ENCODE measurements at places on chromosomes 16 and 17.

- DNase-seq, result no peak
- peaks cover 15% of the 10 kb centered on the region for H3K27me3 ChIP-seq
- no peak overlapping the region for H3K27ac ChIP-seq
- no peak overlapping the region for H3K4me3 ChIP-seq
Measured at GRCh38 chr16:7338826-7339225, 6.2 kb downstream of the RBFOX1 start.

DNA sequence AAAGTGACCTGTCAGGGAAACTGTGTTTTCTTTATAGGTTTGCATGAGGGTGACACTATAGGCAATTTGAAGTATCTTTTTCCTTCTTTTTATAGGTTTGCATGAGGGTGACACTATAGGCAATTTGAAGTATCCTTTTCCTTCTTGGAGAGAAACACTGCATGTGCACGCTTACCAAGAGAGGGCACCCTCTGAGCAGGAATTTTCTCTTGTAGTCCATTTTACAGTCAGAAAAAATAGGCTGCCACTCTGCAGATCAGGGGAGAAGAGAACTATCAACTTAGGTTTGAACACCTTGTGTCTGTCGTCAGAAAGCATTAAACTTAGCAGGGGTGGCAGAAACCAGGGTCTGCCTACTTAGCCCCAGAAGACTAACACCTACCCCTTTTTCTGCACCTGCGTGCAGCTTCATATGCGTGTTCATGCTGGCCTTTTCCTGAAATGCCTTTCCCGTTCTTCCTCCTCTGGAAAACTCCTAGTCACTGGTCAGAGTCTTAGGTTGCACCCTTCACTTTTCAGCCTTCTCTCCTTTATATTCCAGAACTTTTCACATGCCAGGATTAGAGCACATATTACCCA lies 16.4 kb upstream of the SMIM36 start:
- H3K27me3 ChIP-seq, result no peaks in the 10 kb centered on the region
- H3K36me3 ChIP-seq, result no peaks in the 10 kb centered on the region
- H3K4me1 ChIP-seq, result no peaks in the 10 kb centered on the region
- H3K4me3 ChIP-seq, result no peak overlapping the region
- no peak overlapping the region for H3K27ac ChIP-seq
- DNase-seq, result peak; percentile 34

GRCh38 chr17:21125862-21126261 lies 902 bp upstream of the DHRS7B start:
- H3K4me3 ChIP-seq, result peak overlapping the region; percentile 96
- peaks cover 38% of the 10 kb centered on the region for H3K4me1 ChIP-seq
- no peaks in the 10 kb centered on the region for H3K36me3 ChIP-seq
- no peak for DNase-seq
- 0 out of 2 replicates have a peak, but pooled peaks cover 2% of the 10 kb centered on the region for H3K27me3 ChIP-seq

GRCh38 chr17:48500435-48501426 lies 30.1 kb downstream of the HOXB1 start:
- H3K36me3 ChIP-seq, result no peaks in the 10 kb centered on the region
- peaks cover 36% of the 10 kb centered on the region for H3K4me1 ChIP-seq
- DNase-seq, result no peak
- H3K4me3 ChIP-seq, result no peak overlapping the region
- peaks cover 72% of the 10 kb centered on the region for H3K27me3 ChIP-seq

GRCh38 chr16:80449392-80449791 lies 91.4 kb upstream of the DYNLRB2 start:
- H3K4me3 ChIP-seq, result no peak overlapping the region
- no peaks in the 10 kb centered on the region for H3K4me1 ChIP-seq
- H3K36me3 ChIP-seq, result no peaks in the 10 kb centered on the region
- no peak for DNase-seq

DNA sequence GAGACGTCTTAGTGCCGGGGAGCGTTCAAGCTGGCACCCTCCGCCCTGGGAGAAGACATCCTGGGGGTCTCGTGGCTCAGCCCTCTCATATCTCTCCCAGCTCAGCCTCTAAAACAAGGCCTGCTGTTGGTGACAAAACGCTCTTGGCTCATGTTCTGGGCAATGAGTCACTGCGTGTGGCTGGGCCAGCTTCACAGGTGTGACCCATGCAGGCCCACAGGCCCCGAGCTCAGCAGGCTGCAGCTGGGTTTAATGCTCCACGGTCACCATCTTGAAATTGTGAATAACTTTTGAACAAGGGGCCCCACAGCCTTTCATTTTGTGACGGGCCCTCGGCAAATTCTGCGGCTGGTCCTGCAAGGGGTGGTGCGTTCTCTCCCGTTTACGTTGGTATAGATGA lies 22.4 kb downstream of the GAA start:
- H3K27ac ChIP-seq, result peak overlapping the region; percentile 67
- H3K4me1 ChIP-seq, result peaks cover 16% of the 10 kb centered on the region
- no peak for DNase-seq
- no peaks in the 10 kb centered on the region for H3K36me3 ChIP-seq
- no peak overlapping the region for H3K4me3 ChIP-seq
- no peaks in the 10 kb centered on the region for H3K27me3 ChIP-seq

DNA sequence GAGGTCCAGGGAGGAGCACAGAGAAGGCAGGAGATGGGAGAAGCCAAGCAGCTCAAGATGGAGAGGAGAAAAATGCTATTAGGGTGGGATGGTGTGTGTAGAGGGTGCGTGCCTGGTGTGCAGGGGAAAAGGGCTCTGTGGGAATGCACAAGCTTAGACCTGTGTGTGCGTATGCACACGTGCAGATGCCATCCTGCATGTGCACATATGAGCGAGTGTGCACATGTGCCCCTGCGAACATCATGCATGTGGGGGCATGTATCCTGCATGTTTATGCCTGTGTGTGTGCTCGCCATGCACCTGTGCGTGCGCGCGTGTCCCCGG lies 438 bp upstream of the KCNJ12 start:
- H3K4me1 ChIP-seq, result peaks cover 25% of the 10 kb centered on the region
- no peak for DNase-seq
- H3K27ac ChIP-seq, result no peak overlapping the region
- peaks cover 46% of the 10 kb centered on the region for H3K27me3 ChIP-seq
- H3K4me3 ChIP-seq, result peak overlapping the region; percentile 63

- peaks cover 17% of the 10 kb centered on the region for H3K4me1 ChIP-seq
- no peaks in the 10 kb centered on the region for H3K36me3 ChIP-seq
- H3K4me3 ChIP-seq, result no peak overlapping the region
- H3K27ac ChIP-seq, result no peak overlapping the region
Measured at GRCh38 chr17:44331249-44331760, 6.7 kb upstream of the SLC25A39 start.

- H3K27me3 ChIP-seq, result no peaks in the 10 kb centered on the region
- H3K27ac ChIP-seq, result peak overlapping the region; percentile 98
Measured at GRCh38 chr17:69451416-69452394, 37.2 kb downstream of the MAP2K6 start.

- DNase-seq, result no peak
- H3K36me3 ChIP-seq, result peaks cover 6% of the 10 kb centered on the region
- H3K27me3 ChIP-seq, result no peaks in the 10 kb centered on the region
- no peak overlapping the region for H3K4me3 ChIP-seq
- peaks cover 9% of the 10 kb centered on the region for H3K4me1 ChIP-seq
- no peak overlapping the region for H3K27ac ChIP-seq
Measured at GRCh38 chr16:9790199-9790598, 392.0 kb downstream of the GRIN2A start.

DNA sequence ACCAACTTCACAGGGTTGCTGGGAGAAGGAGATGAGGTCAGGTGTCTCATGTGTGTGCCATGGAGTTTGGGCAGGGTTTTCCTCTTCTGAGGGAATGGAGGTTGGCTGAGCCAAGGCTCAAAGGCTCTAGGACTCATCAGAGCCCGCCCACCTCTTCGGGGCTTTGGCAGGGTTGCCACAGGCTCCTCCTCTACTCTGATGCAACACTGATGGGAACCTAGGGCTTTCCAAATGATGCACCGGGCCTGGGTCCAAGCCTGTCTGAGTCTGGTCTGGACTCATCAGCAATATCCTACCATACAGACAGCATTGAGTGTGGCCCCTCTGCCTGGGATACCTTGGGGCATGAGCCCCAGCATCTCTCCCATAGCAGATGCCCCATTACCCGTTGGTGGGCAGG lies 59.5 kb upstream of the LHX1 start:
- H3K27me3 ChIP-seq, result peaks cover 9% of the 10 kb centered on the region
- 0 out of 2 replicates have a peak, but pooled peaks cover 3% of the 10 kb centered on the region for H3K36me3 ChIP-seq
- peaks cover 6% of the 10 kb centered on the region for H3K4me1 ChIP-seq
- no peak for DNase-seq
